Epithelial cell of alveolus of lung (primary cell): ENCODE measurements at places on chromosomes 6 and 20. TPM values are rescaled to one million over a fixed set of nuclear protein-coding genes. Genes with fewer than 3 reads are reported as not detected.

COL20A1 gene
- not detected in 2 replicates for total RNA-seq

MRPL2 gene
- 35.9 and 41.3 TPM in 2 replicates for total RNA-seq

TMEM74B gene
- 0.26 TPM in 1 of 2 replicates, not detected in the other for total RNA-seq

SLC4A11 gene
- 0.72 and 0.78 TPM in 2 replicates for total RNA-seq

CNR1 gene
- 0.64 TPM in 1 of 2 replicates, not detected in the other for total RNA-seq

SLC32A1 gene
- total RNA-seq: not detected in 2 replicates

ZSCAN9 gene
- total RNA-seq: 10.1 and 10.3 TPM in 2 replicates

HEY2 gene
- not detected in 2 replicates for total RNA-seq

RMND1 gene
- total RNA-seq: 29.7 and 35.5 TPM in 2 replicates

BMP5 gene
- 0.13 and 21.6 TPM in 2 replicates for total RNA-seq

OR2B6 gene
- not detected in 2 replicates for total RNA-seq

SNX5 gene
- 63.2 and 126 TPM in 2 replicates for total RNA-seq

MAS1 gene
- total RNA-seq: not detected in 2 replicates

SLC17A2 gene
- total RNA-seq: not detected in 2 replicates

PREP gene
- total RNA-seq: 23.4 and 27.9 TPM in 2 replicates

SLC25A27 gene
- 1.0 and 7.9 TPM in 2 replicates for total RNA-seq

ANKRD66 gene
- not detected in 2 replicates for total RNA-seq

TCF21 gene
- 5.6 and 119 TPM in 2 replicates for total RNA-seq

GJA1 gene
- total RNA-seq: 153 and 187 TPM in 2 replicates

BIRC7 gene
- total RNA-seq: not detected in 2 replicates

RBPJL gene
- total RNA-seq: not detected in 2 replicates

SLC35D3 gene
- 0.08 TPM in 1 of 2 replicates, not detected in the other for total RNA-seq

COL9A1 gene
- total RNA-seq: not detected in 2 replicates

LAMA5 gene
- 36.6 and 74.3 TPM in 2 replicates for total RNA-seq

NKAPL gene
- 2.3 and 2.5 TPM in 2 replicates for total RNA-seq

IRAK1BP1 gene
- 2.2 and 4.6 TPM in 2 replicates for total RNA-seq

DOK5 gene
- total RNA-seq: 2.1 and 4.3 TPM in 2 replicates

STX11 gene
- 0.40 and 2.6 TPM in 2 replicates for total RNA-seq

BTNL2 gene
- total RNA-seq: not detected in 2 replicates

PAX1 gene
- not detected in 2 replicates for total RNA-seq

WFDC8 gene
- not detected in 2 replicates for total RNA-seq

NRSN1 gene
- total RNA-seq: not detected in 2 replicates

MPIG6B gene
- total RNA-seq: not detected in 2 replicates

PLCB1 gene
- 4.9 and 7.0 TPM in 2 replicates for total RNA-seq

LRRC1 gene
- total RNA-seq: 8.9 and 10.8 TPM in 2 replicates

TFAP2D gene
- not detected in 2 replicates for total RNA-seq

HCRTR2 gene
- not detected in 2 replicates for total RNA-seq
